ENCODE measurements at places on chromosomes 3 and 15.

- no peak for DNase-seq
These were observed 2.7 kb downstream of the PDCD7 start for GRCh38 chr15:65130941-65131340.

GRCh38 chr3:48985831-48986376, 4.1 kb upstream of the P4HTM start:
- DNase-seq = no peak

- peak; percentile 48 for DNase-seq
These were observed 194.7 kb upstream of the CADPS start for GRCh38 chr3:63069806-63070475.

DNA sequence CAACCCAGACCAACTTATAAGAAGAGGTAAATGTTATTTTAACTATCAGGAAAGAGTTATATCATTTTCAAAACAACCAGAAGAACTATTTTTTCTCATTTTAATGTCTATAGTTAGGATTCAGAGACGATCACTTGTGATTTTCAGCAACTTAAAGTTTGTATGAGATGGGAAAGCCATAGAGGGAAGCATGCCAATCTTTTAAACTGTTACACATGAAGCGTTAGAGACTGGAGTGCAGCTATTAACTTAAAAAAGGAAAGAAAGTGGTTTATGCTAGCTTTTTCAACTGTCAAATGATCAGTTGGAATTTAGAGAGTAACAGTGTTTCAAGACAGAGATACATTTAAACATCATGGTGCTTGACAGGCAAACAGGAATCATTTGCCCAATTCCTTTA, 91.7 kb upstream of the LPP start:
- DNase-seq = no peak

DNA sequence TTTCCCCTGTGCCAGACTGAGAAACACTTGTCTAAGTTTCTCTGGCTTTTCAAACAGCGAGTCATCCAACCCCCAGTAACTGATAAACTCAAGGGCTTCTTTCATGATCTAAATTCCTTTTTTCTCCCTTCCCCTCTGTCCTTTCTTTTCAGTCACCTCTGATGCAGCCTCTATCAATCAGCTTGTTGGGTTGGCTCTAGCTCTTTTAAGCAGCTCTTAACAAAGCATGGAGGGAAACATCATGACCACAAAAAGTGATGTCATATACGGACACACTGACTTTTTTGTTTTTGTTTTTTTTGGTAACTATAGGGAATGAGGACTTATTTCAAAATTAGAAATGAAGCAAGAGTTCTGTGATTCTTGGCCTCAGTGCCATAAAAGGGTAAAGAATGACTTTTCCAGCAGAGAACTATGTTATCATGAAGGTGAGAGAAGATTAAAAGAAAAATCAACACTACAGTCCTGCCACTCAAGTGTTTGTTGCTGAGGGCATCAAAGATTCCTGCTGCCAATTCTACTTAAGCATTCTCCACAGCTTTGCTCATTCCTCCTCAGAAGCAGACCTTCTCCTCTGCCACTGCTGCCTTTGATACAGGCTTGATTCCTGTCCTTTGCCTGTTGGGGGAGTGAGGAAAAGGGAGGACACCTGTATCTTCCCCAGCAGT, 457.0 kb upstream of the ONECUT1 start:
- DNase-seq = no peak

Measured in D341Med (cell line).